ENCODE measurements at places on chromosomes 5 and 9. TPM values are rescaled to one million over a fixed set of nuclear protein-coding genes. Genes with fewer than 3 reads are reported as not detected.

DNA sequence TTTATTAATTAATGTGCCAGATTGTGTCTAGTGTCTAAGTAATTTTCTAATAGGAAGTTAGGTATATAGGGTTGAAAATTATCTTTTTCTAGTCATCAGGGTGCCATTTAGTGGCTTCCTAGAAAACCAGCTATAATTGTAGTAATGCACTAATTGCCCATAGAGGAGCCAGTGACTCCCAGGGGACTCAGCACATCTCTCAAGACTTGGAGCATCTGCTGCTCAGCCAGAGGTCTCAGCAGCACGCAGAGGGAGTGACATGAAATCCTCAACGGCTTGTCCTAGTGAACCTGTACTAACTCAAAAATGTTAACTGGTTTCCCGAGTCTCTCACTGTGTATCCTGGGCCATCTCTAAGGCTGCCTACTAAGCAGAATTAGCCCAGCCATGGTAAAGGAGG lies 78.2 kb upstream of the MAN2A1 start:
- no peaks in the 10 kb centered on the region for H3K36me3 ChIP-seq
- no peak overlapping the region for H3K4me3 ChIP-seq
- H3K27me3 ChIP-seq: no peaks in the 10 kb centered on the region
- H3K4me1 ChIP-seq: no peaks in the 10 kb centered on the region

GRCh38 chr9:78207319-78207718 lies 28.6 kb upstream of the CEP78 start:
- no peak for DNase-seq
- H3K4me1 ChIP-seq: no peaks in the 10 kb centered on the region
- no peaks in the 10 kb centered on the region for H3K36me3 ChIP-seq
- no peak overlapping the region for H3K27ac ChIP-seq
- no peak overlapping the region for H3K4me3 ChIP-seq

- H3K4me3 ChIP-seq: no peak overlapping the region
- H3K27me3 ChIP-seq: no peaks in the 10 kb centered on the region
- H3K36me3 ChIP-seq: no peaks in the 10 kb centered on the region
- H3K27ac ChIP-seq: no peak overlapping the region
- no peaks in the 10 kb centered on the region for H3K4me1 ChIP-seq
These were observed 110.6 kb downstream of the ADAMTS2 start for GRCh38 chr5:179234563-179235135.

Gene TSC1
- total RNA-seq: 34.5 TPM

GRCh38 chr5:107893642-107894041 lies 222.9 kb upstream of the EFNA5 start:
- DNase-seq: peak; percentile 23
- H3K27me3 ChIP-seq: no peaks in the 10 kb centered on the region
- H3K36me3 ChIP-seq: no peaks in the 10 kb centered on the region
- H3K4me1 ChIP-seq: peaks cover 10% of the 10 kb centered on the region
- no peak overlapping the region for H3K4me3 ChIP-seq

Gene SLC36A3
- not detected for total RNA-seq

DNA sequence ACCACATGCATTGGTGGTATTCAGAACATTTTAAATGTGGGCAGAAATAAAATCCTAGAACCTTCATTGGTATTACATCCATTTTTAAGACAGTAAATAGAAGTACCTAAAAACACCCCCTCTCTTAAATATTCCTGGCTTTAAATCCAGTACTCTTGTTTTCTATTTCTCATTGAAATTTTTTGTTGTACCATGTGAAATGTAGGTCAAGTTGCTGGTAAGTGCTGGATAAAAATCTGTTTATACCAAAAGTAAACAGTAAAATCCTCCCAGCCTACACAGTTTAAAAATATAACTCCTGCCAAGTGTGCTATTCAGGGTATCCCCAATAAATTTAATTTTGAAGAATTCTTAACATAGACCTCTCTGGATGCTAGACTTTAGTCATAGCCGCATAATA lies 75.0 kb upstream of the FST start:
- no peak overlapping the region for H3K27ac ChIP-seq
- DNase-seq: no peak
- peaks cover 10% of the 10 kb centered on the region for H3K4me1 ChIP-seq
- no peak overlapping the region for H3K4me3 ChIP-seq

Gene LRRC19
- total RNA-seq: not detected

DNA sequence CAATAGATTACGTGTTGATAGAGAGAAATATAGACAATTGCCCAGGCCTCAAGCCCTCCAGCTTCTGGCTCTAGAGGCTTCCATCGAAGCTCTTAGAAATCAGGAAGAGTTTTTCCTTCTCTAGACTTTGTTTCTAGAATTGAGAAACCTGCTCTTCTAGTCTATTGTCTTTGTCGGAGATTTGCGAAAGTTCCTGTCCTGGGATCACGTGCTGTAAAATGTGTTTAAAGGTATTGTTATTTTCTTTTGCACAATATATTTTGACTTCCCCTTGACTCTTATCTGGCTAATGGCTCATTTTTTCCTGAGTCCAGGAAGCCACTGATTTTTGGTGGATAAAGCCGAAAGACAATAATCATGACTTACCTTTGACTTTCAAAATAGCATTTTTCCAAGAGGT lies 32.1 kb downstream of the IRX2 start:
- DNase-seq: no peak
- H3K4me3 ChIP-seq: no peak overlapping the region
- H3K27ac ChIP-seq: no peak overlapping the region

DNA sequence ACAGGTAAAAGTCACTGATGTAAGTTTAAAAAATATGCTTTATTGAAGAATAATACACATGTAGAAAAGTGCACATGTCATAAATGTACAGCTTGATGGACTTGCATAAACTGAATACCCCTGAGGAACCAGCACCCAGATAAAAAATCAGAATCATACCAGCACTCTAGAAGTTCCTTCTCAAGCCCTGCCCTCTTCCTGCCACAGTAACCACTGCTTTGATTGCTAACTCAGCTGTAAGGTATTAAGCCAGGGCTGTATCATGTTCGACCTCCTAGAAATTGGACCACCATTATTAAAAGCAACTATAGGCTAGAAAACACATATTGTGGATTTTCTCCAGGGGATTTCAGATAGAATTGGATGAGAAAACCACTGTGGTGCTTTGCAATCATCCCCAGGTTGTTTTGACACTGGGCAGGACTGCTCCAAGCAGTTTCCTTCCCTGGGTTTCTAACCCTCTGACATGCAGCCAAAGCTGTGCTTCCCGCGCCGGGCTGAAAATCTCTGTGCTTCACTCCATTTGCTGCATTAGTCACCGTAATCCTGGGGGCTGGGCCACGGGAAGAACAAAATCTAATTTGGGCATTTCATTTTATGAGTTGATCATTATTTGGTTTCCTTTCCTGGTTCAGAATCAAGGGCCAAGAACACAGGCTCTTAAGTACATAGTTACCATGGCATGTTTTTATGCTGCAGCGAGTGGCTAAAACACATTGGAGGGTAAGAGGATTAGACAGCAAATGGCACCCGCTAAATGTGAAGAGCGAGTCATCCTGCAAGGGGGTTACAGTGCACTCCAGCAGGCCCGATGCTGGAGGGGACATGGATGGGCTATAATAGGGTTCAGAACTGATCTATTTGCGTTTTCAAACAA lies 139.4 kb upstream of the IL12B start:
- H3K27me3 ChIP-seq: no peaks in the 10 kb centered on the region
- no peaks in the 10 kb centered on the region for H3K36me3 ChIP-seq
- H3K27ac ChIP-seq: no peak overlapping the region
- H3K4me3 ChIP-seq: no peak overlapping the region

DNA sequence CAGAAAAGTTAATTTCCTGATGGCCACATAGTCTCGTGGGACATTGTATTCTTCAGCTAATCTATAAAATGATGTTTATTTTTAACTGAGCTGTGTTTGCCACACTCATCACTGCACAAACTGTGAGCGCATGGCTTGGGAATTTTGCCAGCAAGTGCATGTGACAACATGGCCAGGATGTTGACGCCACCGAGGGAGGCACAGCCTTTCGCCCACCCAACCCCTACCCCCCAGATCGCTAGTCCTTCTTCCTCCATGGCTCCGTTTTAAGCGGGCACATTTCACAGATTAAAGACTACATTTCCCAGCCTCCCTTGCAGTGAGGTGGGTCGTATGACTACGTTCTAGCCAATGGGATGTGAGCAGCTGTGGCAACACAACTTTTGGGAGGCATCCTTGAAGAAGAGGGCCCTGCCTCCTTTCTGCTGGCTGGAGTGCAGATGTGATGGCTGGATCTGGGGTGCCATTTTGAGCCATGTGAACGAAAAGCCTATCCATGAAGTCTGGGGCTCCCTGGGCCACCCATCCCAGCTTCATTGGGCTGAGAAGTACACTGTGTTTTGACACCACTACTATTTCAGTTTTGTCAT lies 7.9 kb downstream of the NRARP start:
- H3K27me3 ChIP-seq: no peaks in the 10 kb centered on the region
- H3K36me3 ChIP-seq: no peaks in the 10 kb centered on the region
- peaks cover 50% of the 10 kb centered on the region for H3K4me1 ChIP-seq

- no peak overlapping the region for H3K4me3 ChIP-seq
- H3K27ac ChIP-seq: no peak overlapping the region
- no peak for DNase-seq
- H3K27me3 ChIP-seq: no peaks in the 10 kb centered on the region
- no peaks in the 10 kb centered on the region for H3K36me3 ChIP-seq
These were observed 2.2 kb upstream of the PBX3 start for GRCh38 chr9:125745018-125745417.

- no peaks in the 10 kb centered on the region for H3K27me3 ChIP-seq
- H3K27ac ChIP-seq: no peak overlapping the region
- no peak for DNase-seq
- H3K36me3 ChIP-seq: no peaks in the 10 kb centered on the region
- H3K4me1 ChIP-seq: no peaks in the 10 kb centered on the region
These were observed 2123.7 kb upstream of the C9orf72 start for GRCh38 chr9:29697011-29697410.

DNA sequence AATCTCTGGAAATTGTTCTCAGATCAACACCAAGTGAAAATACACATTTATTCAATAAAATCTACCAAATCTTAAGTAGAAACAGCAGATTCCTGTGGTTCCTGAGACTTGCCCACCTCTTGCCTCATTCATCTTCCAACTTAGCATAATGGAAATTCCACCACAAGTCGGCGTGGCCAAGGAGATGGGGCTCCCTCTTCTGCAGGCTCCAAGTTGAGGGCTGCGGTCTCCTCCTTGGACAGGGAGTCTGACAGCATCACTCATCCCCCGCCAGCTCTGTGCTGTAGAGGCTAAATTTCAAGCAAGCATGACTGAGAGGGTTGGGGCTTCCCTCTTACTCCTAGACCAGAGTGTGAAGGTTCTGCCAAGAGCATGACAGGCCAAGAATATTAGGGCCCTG lies 273.7 kb downstream of the DIRAS2 start:
- peaks cover 32% of the 10 kb centered on the region for H3K27me3 ChIP-seq
- H3K4me1 ChIP-seq: no peaks in the 10 kb centered on the region
- H3K36me3 ChIP-seq: no peaks in the 10 kb centered on the region
- H3K27ac ChIP-seq: no peak overlapping the region

GRCh38 chr9:112621018-112621655 lies 96.8 kb downstream of the INIP start:
- no peaks in the 10 kb centered on the region for H3K27me3 ChIP-seq
- no peak overlapping the region for H3K4me3 ChIP-seq
- no peak for DNase-seq
- no peak overlapping the region for H3K27ac ChIP-seq
- H3K4me1 ChIP-seq: no peaks in the 10 kb centered on the region
- H3K36me3 ChIP-seq: no peaks in the 10 kb centered on the region

DNA sequence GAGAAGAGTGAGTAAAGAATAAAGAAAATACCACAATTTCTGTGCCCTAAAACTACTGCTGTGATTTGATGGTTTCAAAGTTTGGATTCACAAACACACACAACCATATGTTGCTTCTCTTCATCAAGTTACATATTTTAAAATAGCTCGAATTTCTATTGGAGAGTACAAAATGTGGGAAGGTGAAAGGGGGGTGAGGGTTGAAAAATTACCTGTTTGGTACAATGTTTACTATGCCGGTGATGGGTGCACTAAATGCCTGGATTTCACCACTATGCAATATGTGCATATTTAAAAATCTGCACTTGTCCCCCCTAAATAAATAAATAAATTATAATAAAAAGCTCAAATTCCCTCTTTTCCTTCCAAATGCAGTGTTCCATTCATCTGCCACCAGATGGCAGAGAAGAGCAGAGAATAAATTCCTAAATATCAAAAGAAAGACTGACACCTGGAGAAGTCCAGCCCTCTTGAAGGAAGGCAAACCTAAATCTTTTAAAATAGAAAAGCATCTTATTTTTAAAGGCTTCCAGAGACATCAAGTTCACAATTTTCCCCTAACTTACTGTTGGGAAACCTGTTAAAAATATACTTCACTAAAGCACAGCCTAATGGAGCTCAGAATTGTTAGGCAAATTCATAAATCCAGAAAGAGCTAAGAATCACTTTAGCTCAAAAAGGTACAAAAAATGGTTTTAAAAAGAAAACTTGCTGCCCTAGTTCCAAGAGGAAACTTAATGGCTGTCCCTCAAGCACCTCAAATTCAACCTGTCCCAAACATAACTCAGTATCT lies 24.8 kb upstream of the HNRNPA0 start:
- no peak overlapping the region for H3K27ac ChIP-seq
- H3K4me3 ChIP-seq: no peak overlapping the region
- H3K4me1 ChIP-seq: no peaks in the 10 kb centered on the region
- H3K27me3 ChIP-seq: no peaks in the 10 kb centered on the region

DNA sequence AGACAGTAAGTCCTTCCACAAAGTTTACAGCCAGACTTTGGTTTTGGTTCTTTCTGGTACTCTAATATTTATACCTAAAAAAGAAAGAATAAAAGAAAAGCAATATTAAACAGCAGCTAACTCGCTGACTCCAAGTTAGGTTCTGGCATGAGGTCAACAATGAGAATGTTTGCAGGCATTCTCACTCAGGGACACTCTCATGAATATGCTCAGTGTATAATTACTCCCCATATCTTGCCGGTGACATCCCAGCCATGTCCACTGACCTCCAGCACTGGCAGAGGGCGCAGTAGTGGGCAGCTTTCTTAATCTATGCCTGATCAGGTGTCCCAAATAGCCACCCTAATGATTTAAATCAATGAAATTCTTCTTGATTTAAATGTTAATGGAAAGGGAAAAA lies 151.5 kb downstream of the BNC2 start:
- no peak for DNase-seq
- no peak overlapping the region for H3K27ac ChIP-seq
- no peaks in the 10 kb centered on the region for H3K36me3 ChIP-seq
- peaks cover 3% of the 10 kb centered on the region for H3K27me3 ChIP-seq
- H3K4me3 ChIP-seq: no peak overlapping the region
- H3K4me1 ChIP-seq: no peaks in the 10 kb centered on the region

Gene PHF24
- total RNA-seq: 0.47 TPM

- DNase-seq: no peak
- H3K27me3 ChIP-seq: no peaks in the 10 kb centered on the region
- H3K4me3 ChIP-seq: no peak overlapping the region
- no peaks in the 10 kb centered on the region for H3K36me3 ChIP-seq
- H3K4me1 ChIP-seq: no peaks in the 10 kb centered on the region
These were observed 414.4 kb downstream of the BRINP1 start for GRCh38 chr9:118954857-118955256.

- H3K36me3 ChIP-seq: no peaks in the 10 kb centered on the region
- H3K4me3 ChIP-seq: no peak overlapping the region
- DNase-seq: peak; percentile 54
These were observed 160.7 kb upstream of the DAPK1 start for GRCh38 chr9:87336914-87337333.

Gene RNF145
- 60.6 TPM for total RNA-seq

Gene CHSY3
- total RNA-seq: 2.3 TPM

Data from HCT116 (cell line).